ENCODE measurements at places on chromosomes 5 and 9.

DNA sequence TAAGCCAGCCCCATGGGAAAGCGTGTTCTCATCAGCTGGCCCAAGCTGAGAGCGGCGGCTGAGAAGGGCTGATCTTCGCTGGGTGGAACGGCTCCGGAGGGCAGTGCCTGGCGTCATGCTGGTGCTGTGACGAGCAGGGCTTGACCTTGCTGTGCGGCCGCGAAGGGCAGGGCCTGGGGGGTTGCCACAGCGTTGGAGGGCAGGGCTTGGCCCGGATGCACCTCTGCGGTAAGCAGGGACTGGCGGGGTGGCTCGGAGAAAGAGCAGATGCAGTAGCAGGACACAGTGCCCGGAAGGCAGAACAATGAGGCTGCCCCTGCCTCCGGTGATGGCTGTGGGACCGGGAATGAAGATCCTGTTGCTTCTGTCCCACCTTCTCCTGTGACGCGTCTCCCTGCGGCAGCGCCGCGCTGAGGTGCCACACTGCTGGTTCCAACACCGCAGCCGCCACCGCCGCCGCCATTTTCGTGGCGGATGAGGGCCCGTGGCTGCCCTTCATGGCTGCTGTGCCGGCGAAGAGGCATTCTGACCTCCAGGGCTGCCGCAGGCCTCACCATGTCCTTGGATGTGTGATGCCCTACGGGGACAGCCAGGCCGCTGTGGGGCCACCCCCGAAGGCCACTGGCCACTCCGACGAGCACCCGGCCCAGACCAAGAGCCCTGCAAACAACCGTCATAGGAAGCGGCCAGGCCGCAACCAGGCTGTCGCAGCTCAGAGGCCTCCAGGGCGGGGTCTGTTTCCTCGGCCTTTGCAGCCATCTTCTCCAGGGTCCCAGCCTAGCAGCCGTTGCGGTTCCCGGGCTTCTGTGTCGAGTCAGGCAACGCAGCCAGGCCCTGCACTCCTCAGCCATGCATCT lies 890.5 kb upstream of the CTNND2 start:
- no peak for DNase-seq

- no peak for DNase-seq
Measured at GRCh38 chr9:129494113-129494789, 126.7 kb downstream of the C9orf50 start.

GRCh38 chr5:2009986-2010914 lies 127.5 kb upstream of the IRX4 start:
- DNase-seq, result no peak

DNA sequence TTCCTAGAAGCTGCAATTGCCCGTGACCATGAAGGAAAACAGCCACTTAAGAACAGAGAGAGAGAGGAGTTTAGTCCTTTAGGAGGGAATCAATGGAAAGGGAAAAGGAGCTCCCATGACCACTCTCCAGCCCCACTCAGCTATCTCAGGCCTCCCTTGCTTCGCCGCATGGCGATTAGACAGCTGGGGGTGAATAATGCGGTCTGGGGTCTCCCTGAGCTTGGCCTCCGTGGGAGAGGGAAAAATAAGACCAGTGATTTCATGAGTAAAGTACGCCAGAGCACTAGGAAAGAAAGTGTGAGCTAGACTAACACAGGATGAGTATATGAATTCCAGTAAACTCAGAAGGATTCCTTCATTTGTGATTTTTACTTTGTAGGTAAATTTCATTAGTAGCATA lies 180.3 kb downstream of the TRIO start:
- no peak for DNase-seq

- DNase-seq, result no peak
Measured at GRCh38 chr9:135100241-135100681, 12.8 kb downstream of the OLFM1 start.

- peak; percentile 22 for DNase-seq
Measured at GRCh38 chr9:88732128-88732527, 197.2 kb downstream of the NXNL2 start.

DNA sequence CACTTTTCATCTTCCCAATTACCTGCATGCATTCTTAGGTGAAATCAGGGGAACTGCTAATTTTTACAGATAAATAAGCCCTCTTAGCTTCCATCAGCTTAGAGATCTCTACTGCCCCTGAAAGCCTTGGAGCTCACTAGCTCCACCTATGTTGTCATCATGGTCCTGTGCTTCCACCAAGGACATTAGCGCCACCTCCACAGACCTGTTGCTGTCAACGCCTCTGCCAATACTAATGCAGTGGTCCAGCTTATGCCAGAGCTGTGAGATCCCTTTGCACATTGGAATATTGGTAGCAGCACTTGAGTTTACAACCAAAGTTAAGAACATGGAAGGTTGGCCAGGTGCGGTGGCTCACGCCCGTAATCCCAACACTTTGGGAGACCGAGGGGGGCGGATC lies 7.7 kb upstream of the SHISAL2B start:
- no peak for DNase-seq

DNA sequence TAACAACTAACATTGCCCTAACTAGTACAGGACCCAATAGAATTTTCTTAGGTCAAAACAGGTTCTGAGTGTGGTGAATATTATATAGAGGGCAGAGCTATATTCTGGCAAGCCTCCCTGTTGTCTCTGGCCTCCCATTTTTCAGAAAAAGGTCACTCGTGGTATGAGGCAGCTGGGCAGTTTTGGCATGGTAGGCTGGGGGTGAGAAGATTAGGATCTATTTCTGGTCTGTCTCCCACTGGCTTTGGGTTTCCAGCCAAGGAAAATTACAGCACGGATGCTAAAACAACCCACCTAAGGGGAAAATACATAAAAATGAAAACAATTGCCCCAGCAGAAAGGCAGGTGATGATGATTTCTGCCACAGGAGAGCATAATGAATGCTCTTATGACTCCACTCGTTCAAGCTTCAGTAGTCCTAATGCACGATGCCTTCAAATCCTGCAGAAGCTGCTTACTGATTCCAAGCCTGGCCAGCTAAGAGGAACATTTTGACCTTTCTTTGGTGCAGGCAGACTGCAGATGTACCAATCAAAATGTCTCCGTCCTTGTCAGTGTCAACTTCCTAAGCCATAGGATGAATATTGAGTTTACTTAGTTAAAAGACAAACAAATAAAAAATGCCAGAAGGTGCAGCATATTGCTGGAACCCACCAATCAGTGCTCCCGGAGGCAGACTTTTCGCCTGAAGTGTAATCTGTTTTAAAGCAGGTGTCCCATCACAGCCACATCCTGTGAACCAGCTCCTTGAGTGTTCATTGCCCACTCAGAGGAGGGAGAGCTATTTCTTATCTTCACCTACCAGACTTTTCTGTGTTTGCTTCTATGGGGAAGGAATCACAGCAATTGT lies 435.4 kb downstream of the ZSWIM6 start:
- DNase-seq, result no peak

DNA sequence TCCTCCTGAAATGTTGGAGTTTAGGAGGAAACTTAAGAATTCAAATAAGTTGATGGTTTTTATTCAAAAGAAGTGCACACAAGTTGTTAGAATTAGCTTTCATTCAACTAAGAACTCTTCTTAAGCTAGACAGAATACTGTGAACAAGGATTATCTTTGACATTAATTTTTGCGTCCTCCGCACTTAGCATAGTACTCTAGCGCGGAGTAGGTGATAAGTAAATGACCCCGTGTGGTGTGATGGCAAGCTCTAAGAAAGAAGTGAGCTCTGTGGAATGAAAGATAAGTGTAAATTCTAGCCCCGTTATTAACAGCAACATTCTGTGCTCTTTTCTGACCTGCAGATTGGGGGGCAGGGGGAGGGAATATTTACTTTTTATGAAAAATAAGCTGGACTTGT lies 1.0 kb downstream of the BRIX1 start:
- no peak for DNase-seq

DNA sequence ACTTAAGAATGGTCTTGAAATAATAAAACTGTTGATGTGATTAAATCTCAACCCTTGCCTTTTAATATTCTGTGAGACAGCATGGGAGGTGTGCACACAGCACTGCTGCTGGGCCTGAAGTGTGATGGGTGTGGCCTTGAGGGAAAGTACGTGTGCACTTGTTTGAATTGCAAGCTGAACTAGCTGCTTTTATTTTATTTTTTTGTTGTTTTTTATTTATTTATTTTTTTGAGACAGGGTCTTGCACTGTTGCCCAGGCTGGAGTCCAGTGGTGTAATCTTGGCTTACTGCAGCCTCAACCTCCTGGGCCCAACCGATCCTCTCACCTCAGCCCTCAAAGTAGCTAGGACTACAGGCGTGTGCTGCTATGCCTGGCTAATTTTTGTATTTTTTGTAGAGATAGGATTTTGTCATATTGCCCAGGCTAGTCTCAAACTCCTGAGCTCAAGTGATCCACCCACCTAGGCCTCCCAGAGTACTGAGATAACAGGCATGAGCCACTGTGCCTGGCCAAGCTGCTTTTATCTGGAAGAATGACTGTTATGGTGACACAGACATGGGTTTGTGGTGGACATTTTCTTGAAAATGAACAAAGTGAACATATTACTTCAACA lies 58.9 kb downstream of the GPR107 start:
- DNase-seq, result no peak

DNA sequence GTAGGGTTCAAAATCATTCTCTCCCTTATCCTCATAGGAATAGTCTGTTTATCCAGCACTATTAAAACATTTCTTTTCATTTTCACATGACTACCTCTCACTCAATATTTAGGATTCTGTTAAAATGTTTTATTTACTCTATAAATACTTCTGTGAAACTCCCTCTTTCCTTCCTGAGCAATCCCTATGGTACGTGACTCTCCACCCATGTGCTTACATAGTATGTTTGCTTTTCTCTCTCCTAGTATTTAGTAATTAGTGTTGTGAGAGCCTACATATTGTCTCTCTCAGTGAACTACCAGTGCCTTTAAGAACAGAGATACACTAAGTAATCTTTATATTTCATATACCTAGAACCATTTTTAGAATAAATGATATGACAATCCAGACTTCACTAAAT lies 46.0 kb downstream of the PTPRD start:
- DNase-seq, result no peak

DNA sequence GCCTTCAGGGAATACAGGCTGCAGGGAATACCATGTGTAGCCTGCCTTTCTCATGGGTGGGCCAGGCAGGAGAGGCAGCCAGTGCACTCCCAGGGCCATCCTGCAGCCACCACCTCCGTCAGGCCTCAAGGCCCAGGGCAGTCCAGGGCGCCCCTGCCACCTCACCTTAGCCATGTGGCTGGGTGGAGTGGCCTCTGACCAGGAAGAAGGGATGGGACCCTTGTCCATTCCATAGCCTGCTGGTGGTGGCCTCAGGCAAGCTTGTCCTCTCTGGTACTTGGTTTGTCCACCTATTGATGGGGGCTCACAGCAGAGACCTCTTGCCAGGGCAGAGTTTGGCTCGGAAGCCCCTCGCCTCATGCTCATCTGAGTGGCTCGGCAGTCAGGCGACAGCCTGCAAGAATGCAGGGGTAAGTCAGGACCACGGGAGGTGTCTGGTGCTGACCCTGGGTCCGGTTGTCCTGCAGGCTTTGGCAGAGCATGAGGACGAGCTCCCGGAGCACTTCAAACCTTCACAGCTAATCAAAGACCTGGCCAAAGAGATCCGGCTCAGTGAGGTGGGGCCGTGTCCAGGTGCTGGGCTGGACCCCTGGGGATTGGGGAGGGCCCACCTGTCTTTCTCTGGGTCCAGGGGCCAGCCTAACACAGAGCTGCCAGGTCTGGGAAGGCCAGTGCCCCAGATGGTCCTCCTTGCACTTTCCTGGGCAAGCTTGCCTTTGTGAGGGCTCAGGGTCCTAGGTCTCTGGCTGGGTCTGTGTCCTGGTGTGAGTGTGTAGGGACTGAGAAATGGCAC lies 82.9 kb downstream of the PHF2 start:
- no peak for DNase-seq

DNA sequence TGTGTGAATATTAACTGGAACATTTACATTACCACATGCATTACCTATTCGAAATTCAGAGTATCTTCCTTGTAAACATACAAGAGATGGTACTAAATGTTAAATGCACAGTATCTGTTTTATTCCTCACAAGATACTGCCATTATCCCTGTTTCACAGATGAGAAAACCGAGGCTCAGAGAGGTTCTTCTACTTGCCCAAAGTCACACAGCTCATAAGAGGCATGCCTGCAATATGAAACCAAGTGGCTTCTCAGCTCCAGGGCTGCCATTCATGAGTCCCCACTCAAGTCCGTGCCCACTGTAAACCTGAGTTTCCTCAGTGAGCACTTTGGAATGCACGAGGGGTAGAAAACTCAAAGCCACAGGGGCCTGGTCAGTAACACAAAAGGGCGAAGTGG lies 55.0 kb upstream of the FABP6 start:
- no peak for DNase-seq

DNA sequence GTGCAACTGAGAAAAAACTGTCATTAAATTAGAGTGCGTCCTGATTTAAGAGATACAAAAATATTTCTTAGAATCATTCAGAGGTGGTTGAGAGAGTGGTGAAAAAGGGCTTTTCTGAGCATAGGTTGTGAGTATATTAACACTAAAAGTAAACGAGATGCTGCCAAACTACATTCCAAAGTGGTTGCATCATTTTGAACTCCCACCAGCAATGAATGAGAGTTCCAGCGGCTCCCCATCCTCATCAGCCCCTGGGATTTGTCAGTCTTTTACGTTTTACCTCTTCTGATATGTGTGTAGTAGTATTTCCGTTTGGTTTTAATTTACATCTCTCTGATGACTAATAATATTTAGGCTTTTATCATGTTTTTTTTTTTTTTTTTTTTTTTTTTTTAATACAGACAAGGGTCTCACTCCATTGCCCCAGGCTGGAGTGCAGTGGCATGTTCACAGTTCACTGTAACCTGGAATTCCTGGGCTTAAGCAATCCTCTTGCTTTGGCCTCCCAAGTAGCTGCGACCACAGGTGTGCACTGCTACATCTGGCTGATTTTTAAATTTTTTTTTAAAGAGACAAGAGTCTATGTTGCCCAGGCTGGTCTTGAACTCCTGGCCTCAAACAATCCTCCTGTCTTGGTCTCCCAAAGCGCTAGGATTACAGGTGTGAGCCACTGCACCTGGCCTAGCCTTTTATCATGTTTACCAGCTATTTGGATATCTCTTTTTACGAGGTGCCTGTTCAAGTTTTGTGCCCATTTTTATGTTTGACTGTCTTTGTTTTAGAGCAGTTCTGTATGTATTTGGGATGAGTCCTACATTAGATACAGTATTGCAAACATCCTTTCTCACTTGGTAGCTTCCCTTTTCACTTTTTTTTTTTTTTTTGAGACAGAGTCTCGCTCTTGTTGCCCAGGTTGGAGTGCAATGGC lies 17.0 kb downstream of the PRRT1B start:
- DNase-seq, result no peak
